ENCODE measurements at places on chromosomes 2 and 18. TPM values are rescaled to one million over a fixed set of nuclear protein-coding genes. Genes with fewer than 3 reads are reported as not detected.

- DNase-seq: no peak
Measured at GRCh38 chr2:162787616-162788015, 51.0 kb downstream of the KCNH7 start.

DNA sequence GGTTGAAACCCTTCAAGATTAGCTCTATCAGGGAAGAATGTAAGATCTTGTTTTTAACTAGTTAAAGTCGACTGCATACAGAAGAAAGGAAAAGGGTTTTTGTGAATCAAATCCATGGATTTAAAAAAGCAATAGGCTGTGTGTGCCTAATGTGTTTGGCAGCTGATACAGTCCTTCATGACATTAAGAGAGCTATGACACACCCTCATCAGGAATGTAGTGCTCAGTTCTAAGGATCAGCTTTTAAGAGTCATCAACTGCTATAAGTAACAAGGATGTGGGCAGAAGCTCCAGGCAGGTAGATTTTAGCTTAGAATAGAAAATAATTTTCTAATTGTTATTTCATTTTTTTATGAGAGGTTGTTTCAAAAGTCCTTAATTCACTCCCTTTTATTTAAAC lies 52.9 kb downstream of the PPP1R1C start:
- DNase-seq: no peak

DNA sequence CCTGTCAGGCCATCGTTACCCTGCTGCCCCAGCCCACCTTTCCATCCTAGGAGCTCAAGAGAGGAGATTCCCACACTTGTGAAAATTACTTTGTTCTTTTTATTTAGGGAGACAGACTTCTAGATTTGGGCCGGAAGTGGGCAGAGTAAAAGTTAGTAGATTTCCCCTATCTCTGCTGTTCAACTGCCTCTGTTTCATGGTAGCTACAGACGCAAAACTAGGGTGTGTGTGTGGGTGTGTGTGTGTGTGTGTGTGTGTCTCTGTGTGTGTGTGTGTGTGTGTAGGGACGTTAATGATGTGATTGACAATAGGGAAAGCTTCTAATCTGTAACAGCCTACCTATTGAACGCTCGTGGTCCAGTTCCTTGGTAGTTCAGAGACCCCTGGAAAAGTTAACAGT lies 438 bp downstream of the PSMA8 start:
- DNase-seq: no peak

- DNase-seq: no peak
Measured at GRCh38 chr2:11788461-11789124, 42.2 kb downstream of the LPIN1 start.

- no peak for DNase-seq
Measured at GRCh38 chr2:98894331-98895000, 41.6 kb downstream of the CRACDL start.

DNA sequence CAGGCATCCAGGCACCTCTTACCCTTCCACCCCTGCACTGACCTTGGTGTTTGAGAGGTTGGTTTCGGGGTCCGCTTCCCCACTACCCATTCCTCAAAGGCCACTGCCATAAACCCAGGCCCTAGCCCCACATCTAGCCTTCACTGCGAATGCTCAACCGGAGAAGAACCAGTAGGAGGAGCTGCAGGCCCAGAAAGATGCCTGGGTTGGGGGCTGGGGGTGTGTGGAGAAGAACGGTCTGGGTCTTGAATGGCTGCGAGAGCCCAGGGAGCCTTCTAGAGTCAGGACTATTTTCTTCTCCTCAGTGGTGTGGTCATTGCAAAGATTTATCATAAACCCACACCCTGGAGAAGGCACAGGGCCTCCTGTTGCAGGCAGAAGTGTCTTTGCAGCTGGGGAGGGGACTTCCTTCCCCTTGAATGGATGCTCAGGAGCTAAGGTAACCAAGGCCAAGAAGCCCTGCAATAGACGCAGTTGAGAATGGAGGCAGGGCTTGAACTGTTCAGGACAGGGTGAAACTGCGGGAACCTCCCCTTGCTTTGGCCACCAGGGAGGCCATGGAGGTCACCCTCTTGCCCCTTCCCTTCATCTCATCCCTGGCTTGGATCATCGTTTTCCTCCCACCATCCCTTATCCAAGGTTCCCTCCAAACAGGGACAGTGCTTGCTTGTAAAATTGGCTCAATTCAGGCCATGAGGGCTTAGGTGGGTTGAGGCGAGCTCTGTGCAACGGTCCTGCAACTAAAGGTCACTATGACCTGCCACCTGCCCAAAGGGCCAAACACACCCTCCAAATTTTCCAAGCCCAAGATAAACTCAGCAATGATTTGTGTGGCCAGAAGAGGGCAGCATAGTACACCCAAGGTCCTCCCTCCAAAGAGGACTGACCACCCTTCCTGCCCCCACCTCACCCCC lies 20.9 kb downstream of the THNSL2 start:
- peak; percentile 51 for DNase-seq

GRCh38 chr2:197122821-197123220 lies 187.8 kb downstream of the ANKRD44 start:
- no peak for DNase-seq

GRCh38 chr18:35479911-35480586 lies 17.7 kb downstream of the INO80C start:
- DNase-seq: no peak

GRCh38 chr2:100999995-101000394 lies 2.1 kb upstream of the RPL31 start:
- no peak for DNase-seq

GRCh38 chr2:231032575-231033140 lies 4.7 kb upstream of the C2orf72 start:
- DNase-seq: no peak

GRCh38 chr2:199999166-199999565 lies 43.8 kb downstream of the MAIP1 start:
- no peak for DNase-seq

DNA sequence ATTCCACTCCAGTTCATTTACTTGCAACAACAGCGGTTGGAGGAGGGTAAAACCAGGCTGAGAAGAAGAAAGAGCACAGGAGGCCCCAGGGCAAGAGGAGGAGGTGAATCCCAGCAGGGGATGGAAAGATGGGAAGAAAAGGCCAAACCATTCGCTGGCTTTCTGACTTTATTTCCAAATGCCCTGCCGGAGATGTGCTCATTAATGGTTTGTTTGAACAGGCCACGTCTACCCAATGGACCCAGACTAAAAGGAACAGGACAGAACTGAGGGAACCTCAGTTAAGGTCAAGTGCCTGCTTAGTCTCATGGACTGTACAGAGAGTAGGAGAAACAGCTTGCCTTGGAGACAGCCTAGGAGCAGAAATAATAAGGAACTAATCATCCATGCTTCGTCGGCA lies 121.6 kb upstream of the NDUFV2 start:
- no peak for DNase-seq

- DNase-seq: no peak
Measured at GRCh38 chr2:220001751-220002150, 374.3 kb downstream of the SLC4A3 start.

GRCh38 chr2:12107939-12108338 lies 361.5 kb downstream of the LPIN1 start:
- no peak for DNase-seq

GRCh38 chr18:60784161-60784560 lies 411.6 kb upstream of the MC4R start:
- DNase-seq: no peak

- DNase-seq: no peak
Measured at GRCh38 chr2:197205585-197206215, 104.9 kb downstream of the ANKRD44 start.

- no peak for DNase-seq
Measured at GRCh38 chr2:70918016-70918415, 17.7 kb upstream of the ATP6V1B1 start.

GRCh38 chr18:50369672-50370071 lies 5.2 kb upstream of the SKA1 start:
- DNase-seq: no peak

The RNF25 gene
- 45.3 TPM for polyA plus RNA-seq

The PARD3B gene
- 33.2 TPM for polyA plus RNA-seq

The DCDC2C gene
- polyA plus RNA-seq: not detected

The SLC11A1 gene
- 0.87 TPM for polyA plus RNA-seq

The SPC25 gene
- polyA plus RNA-seq: 18.6 TPM

The CNDP1 gene
- polyA plus RNA-seq: 2.0 TPM

The PMAIP1 gene
- 3.1 TPM for polyA plus RNA-seq

The RNPEPL1 gene
- polyA plus RNA-seq: 33.0 TPM

The PFN4 gene
- 2.0 TPM for polyA plus RNA-seq

Measured in renal pelvis (tissue), 12 donors.